Activated CD8-positive, alpha-beta memory T cell treated with anti-CD3 and anti-CD28 coated beads, Interleukin-2, amount 10 ng/mL, durations not matched to agents 7 days and 5 days (primary cell): ENCODE measurements at places on chromosomes 13 and 19. TPM values are rescaled to one million over a fixed set of nuclear protein-coding genes. Genes with fewer than 3 reads are reported as not detected.

The RGL3 gene
- not detected for total RNA-seq

The KANK2 gene
- total RNA-seq = 2.3 TPM

The PGLYRP2 gene
- 0.09 TPM for total RNA-seq

The IFI30 gene
- 57.1 TPM for total RNA-seq

The TMEM86B gene
- 10.4 TPM for total RNA-seq

The URI1 gene
- total RNA-seq = 48.3 TPM

The TMEM145 gene
- 0.15 TPM for total RNA-seq

The SLC25A41 gene
- total RNA-seq = 0.52 TPM

The MUC16 gene
- 0.02 TPM for total RNA-seq

The MRPS31 gene
- total RNA-seq = 35.0 TPM

The LYL1 gene
- total RNA-seq = 0.49 TPM

The FCGBP gene
- 3.2 TPM for total RNA-seq

The GTF2F1 gene
- total RNA-seq = 64.7 TPM

The FCAR gene
- total RNA-seq = not detected

The LILRB5 gene
- not detected for total RNA-seq

The ACP5 gene
- 34.1 TPM for total RNA-seq

The LCP1 gene
- total RNA-seq = 1,101 TPM

The CYP4F12 gene
- total RNA-seq = not detected

The C1QTNF9B gene
- not detected for total RNA-seq

The SERP2 gene
- not detected for total RNA-seq

The NOVA2 gene
- total RNA-seq = 0.18 TPM

The TGFBR3L gene
- 7.7 TPM for total RNA-seq

The KLK10 gene
- not detected for total RNA-seq

The DIRAS1 gene
- total RNA-seq = not detected

The ZNF837 gene
- total RNA-seq = 0.98 TPM

The YJEFN3 gene
- total RNA-seq = 9.9 TPM
